RWPE1 (cell line): ENCODE measurements at places on chromosomes 7 and 10.

GRCh38 chr10:88169037-88169319 lies 305.6 kb downstream of the PTEN start:
- DNase-seq: no peak

GRCh38 chr7:142785841-142786250 lies 15.1 kb downstream of the PRSS2 start:
- DNase-seq: no peak

GRCh38 chr10:70886921-70887665 lies 1.3 kb downstream of the PCBD1 start:
- no peak for DNase-seq

GRCh38 chr10:36425131-36425797 lies 700.1 kb upstream of the ANKRD30A start:
- no peak for DNase-seq

GRCh38 chr7:138865843-138866242 lies 67.8 kb upstream of the ATP6V0A4 start:
- peak; percentile 2 for DNase-seq

GRCh38 chr7:101179117-101179516 lies 976 bp downstream of the NAT16 start:
- no peak for DNase-seq

DNA sequence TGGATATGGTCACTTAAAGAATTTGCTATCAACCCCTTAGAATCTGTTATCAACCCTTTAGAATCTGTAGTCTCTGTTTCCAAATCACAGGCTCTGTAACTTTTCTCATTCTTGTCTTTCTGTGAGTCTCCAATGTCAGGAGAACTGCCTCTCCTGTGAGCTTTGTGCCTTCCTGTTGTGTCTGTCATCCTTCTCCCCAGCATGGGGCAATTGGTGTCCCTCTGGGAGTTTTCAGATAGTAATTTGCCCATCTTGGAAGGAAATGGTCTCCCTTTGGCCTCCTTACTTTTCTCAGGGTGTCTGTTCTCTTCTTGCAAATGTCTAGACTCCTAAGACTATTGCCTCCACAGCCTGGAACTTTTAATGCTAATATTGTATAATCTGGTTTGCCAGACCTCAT lies 521.9 kb downstream of the NRG3 start:
- no peak for DNase-seq

DNA sequence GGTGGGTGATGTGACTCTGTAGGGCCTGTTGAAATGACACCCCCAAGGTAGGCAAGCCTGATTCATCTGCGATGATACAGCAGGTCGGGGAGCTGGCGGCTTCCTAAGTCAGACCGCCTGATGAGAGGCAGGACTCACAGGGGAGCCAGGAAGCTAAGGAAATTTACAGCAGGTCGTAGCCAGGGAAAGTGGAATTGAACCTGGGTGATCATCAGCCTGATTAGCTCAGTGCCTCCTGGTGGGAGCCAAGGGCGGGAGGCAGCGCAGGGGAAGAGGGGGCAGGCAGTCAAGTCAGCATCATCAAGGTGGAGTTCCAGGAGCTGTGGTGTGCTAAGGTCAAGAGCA lies 18.5 kb upstream of the TRIM56 start:
- no peak for DNase-seq

DNA sequence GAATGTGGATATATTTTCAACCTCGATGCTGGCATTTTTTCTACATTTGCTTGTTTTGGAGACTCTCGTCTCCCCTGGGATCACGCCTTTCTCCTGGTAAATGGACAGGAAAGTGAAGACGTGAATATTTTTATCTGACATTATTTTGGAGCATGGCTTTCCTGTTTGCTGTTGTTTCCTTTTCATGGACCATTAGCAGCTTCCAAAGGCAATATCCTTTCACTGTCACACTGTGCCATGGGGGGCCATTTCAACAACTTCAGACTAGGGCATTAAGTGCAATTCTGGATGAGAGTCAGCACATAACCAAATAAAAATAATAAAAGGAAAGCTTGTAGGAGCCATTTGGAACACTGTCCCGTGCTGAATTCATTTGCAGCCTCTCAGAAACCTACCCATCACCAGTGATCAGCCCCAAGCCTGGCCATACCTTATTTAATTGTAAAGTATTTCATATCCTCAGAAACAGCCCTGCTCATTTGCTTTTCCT lies 75.9 kb upstream of the NEUROD6 start:
- DNase-seq: no peak

DNA sequence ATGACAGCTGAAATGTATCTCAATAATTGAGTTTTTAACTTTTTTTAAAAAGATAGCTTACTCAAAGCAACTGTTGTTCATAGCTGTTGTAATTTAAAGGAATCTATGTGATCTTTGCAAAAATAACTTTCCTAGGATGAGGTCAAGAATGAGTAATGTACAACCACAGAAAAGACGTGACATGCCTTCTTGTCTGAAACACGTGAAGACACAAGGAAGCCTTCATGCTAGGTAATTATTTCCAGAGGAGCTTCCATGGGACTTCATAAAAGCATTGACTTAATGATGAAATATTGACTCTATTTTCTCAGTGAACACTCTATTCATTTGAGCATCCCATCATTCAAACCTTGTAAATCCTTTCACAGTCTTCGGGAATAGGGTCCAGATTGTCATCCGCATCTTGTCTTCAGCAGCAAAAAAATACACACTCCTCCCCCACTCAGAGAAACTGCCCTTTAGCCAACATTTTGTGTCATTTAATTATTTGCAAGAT lies 528.0 kb downstream of the NRG3 start:
- DNase-seq: no peak

GRCh38 chr7:1052031-1052818 lies 7.9 kb downstream of the GPR146 start:
- DNase-seq: no peak

GRCh38 chr10:21507150-21507549 lies 18.3 kb downstream of the SKIDA1 start:
- no peak for DNase-seq

GRCh38 chr10:7498111-7498510 lies 87.3 kb upstream of the SFMBT2 start:
- DNase-seq: no peak

- DNase-seq: no peak
These were observed 43.5 kb upstream of the SLC35G1 start for GRCh38 chr10:93850031-93851015.

- no peak for DNase-seq
These were observed 21.6 kb upstream of the PRPS1L1 start for GRCh38 chr7:18049262-18049661.

GRCh38 chr7:148699024-148699781 lies 500 bp downstream of the CUL1 start:
- no peak for DNase-seq

- no peak for DNase-seq
These were observed 44.0 kb upstream of the COL13A1 start for GRCh38 chr10:69757553-69758309.

- DNase-seq: no peak
These were observed 57.4 kb downstream of the CDK6 start for GRCh38 chr7:92778972-92779371.

DNA sequence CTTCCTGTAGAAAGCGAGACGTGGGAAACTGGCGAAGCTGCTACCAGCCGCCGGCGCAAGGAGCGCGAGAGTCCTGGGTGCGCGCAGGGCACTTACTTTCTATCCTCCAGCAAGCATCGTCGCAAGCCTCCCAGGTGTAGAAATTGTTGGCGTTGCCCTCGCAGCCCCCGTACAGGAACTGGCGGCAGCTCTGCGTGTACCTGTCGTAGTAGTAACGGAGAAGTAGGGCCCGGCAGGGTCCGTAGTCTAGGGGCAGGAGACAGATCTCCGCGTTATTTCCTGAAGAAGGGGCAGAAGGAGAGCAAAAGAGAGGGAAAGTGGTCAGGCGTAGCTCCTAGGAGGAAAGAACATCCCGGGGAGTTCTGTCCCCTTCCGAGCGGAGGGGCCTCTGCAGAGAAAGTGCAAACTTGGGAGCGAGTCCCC lies 501 bp downstream of the TFPI2 start:
- DNase-seq: peak; percentile 49

- no peak for DNase-seq
These were observed 19.2 kb downstream of the YKT6 start for GRCh38 chr7:44220046-44220357.

DNA sequence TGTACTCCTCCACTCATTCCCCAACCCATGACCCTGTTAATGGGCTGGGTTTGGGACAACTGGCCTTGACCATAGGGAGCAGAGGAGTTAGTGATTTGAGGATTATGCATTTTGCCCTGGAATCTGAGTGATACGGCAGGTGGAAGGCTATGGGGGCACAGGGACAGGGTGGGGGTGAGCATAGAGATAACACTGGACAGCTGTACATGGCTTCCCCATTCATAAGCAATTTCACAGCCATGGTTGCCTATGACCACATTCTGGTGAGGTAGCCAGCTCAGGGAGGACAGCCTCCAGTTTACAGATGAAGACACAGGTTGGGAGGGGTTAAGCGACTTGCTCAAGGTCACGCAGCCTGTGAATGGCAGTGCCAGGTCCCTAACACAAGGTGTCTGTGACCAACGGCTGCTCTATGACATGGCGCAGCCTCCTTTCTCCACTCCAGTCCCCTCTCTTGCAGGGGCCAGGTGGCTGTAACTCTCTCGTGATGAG lies 319.5 kb downstream of the PLXNA4 start:
- DNase-seq: no peak

DNA sequence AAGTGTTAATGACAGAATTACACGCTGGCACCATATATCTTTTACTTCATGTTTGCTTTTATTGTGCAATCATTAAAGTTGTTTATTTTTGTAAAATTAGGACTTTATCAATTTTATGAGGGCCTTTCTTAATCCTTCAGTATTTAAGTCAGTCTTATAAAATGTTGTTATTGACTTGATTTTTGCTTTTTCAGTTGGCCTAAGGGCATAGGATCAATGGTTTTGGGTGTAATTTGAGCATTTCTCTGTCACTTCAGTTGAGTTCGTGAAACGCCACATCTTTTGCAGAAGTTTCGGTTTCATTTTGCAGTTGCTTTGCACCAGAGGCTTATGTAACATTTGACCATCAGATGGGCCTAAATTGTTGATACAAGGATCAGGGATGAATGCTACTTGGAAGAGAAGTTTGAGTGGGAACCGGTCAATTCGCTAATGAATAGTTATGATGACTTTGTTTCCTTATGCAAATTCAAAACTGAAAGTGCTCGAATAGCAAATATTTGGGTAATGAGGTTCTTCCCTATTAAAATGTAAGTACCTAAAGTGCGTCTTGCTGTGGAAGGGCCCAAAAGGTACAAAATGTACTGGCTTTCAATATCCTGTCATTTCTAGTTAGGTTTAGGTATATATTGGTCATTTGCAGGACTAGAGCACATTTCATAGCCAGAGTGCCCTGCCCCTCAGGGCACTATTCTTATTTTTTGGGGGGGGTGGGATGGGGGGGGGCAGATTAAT lies 340.9 kb downstream of the LRMDA start:
- peak; percentile 12 for DNase-seq

GRCh38 chr10:43605850-43606322 lies 352 bp upstream of the ZNF485 start:
- no peak for DNase-seq

GRCh38 chr7:91089382-91089963 lies 174.8 kb upstream of the FZD1 start:
- peak; percentile 20 for DNase-seq

- no peak for DNase-seq
These were observed 143.4 kb upstream of the LSM8 start for GRCh38 chr7:118040562-118040961.

DNA sequence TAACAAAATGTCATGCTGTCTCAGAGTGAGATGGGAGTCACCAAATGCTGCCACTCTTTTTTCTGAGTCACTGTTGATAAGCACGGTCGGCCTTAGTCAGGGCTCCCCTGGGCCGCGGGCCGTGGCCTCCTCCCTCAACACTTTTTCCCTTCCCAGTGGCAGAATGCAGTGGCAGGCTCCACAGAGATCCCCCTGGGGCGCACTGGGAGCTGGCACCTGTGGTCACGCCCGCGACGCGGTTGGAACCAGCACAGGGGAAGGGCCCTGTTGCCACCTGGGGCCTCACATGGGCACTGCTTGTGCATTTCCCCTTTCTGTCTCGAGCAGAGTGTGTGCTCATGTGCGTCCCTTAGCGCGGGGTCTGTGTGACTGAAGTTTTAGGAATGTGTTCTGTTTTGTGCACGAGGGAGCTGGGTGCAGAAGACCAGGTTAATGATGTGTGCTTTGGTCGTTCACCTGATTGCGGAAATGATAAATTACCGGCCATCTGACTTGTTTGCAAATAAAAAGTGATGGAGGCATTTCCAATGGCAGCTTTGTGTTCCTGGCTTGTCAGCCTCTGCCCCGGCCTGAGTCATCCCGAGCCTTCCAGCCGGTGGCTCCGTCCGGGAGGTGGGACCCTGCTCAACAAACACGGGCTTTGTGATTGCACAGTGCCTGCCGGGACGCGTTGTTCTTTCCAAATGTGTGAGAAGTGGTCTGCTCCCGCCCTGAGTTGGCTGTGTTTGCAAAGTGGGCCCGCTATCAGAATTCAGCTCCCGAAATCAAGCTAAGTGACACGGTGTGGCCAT lies 100.7 kb downstream of the NKX6-2 start:
- peak; percentile 71 for DNase-seq

GRCh38 chr7:112252141-112252540 lies 45.6 kb downstream of the ZNF277 start:
- DNase-seq: no peak

GRCh38 chr10:97498841-97499560 lies at the start of gene UBTD1:
TSS of gene UBTD1 (plus strand) at chr10:97498924. CDS start at chr10:97499204, 280 bp downstream.
- peak; percentile 73 for DNase-seq

GRCh38 chr10:78721231-78721630 lies 347.5 kb upstream of the ZMIZ1 start:
- DNase-seq: no peak

DNA sequence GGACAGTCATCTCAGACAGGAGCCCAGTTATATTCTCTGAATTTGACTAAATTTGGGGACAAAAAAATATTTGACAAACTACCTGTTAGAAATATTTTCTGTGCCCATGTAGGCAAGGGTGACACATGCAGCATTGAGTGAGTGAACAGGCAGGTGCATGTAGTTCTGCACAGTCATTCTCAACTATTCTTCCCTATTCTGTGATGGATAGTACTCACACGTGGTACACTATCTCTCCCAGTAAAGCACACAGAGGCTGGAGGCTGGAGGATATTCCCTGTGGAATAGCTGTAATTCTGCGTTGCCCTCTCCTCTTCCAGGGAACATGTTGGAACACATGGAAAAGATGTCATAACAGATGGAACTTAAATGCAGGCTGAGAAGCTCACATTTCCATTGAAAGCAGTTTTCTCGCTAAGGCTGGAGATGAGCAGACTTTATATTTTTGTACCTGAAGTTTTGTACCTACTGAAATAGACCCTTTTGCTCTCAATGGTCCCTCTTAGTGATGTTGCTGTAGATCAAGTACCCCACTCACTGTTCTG lies 75.0 kb downstream of the GPR141 start:
- no peak for DNase-seq

DNA sequence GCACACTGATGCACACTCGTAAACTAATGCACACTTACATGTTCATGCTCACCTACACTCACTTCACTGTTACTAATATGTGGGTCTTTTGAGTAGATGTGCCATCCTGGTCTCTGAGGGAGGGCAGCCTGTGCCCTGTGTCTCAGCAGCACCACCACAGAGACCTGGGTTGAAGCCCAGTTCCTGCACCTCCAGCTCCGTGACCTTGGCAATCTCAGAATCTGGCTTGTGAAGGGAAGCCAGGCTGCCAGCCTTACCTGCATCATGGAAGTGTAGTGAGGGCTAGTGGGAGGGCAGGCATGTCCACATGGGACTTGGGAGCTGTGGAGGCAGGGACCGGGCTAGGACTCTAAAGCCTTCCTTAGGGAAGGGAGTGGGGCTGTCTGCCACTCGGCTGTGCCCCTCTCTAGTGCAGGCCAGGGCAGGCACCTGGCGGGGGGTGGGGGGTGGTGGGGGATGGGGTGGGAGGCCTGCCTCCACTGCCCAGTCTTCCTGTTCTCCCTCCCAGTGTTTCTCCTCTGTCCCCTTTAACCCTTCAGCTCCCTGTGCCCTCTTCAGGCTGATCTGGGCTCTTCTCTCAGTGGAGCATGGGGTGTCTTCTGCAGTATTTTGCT lies 8.1 kb downstream of the ADCY1 start:
- DNase-seq: no peak
